Right atrium auricular region (tissue), 2 donors: ENCODE measurements at places on chromosomes 4 and X.

DNA sequence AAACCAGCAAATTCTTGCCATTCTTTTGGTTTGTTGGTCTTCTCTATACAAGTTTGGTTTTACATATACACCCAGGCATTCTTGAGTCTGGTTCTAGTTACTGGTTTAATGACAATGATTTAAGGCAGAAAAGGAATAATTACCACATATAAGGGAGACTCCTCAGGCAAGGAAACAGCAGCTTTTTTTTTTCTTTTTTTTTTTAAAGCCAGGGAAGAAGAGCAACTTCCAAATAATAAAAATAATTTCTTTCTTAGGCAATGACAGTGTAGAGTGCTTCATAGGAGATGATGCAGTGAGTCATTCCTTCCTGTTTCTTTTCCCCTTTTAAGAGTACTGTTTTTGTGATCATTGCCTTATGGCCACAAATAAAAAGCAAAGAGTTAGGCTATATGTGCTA lies 289.7 kb downstream of the DKK2 start:
- no peaks in the 10 kb centered on the region for H3K4me1 ChIP-seq
- no peak for DNase-seq
- no peak overlapping the region for H3K27ac ChIP-seq

DNA sequence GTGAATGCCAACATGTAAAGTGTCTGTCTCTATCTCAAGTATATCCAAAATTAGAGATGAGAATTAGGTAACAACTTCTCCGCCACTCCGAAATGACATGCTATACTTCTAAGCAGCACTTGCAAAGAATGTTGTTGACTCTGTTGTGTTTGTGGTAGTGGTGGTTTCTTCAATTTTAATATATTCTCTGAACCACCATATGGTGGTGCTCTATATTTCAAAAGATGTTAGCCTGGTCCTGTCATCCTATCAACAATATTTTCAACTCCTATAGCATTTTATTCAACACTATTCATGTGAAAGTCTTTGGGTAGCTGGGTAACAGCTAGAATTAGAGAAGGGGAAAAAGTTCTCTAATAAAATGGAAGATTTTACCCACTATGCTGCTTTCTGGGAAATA lies 1622.8 kb upstream of the IGFBP7 start:
- H3K27me3 ChIP-seq: no peaks in the 10 kb centered on the region
- H3K27ac ChIP-seq: no peak overlapping the region
- no peaks in the 10 kb centered on the region for H3K36me3 ChIP-seq
- DNase-seq: no peak

GRCh38 chr4:184932343-184932742 lies 85.9 kb upstream of the HELT start:
- no peaks in the 10 kb centered on the region for H3K36me3 ChIP-seq
- no peak overlapping the region for H3K4me3 ChIP-seq
- H3K27me3 ChIP-seq: no peaks in the 10 kb centered on the region

GRCh38 chr4:89556601-89557305 lies 249.2 kb upstream of the GPRIN3 start:
- DNase-seq: no peak
- H3K27me3 ChIP-seq: no peaks in the 10 kb centered on the region
- H3K27ac ChIP-seq: no peak overlapping the region
- no peaks in the 10 kb centered on the region for H3K36me3 ChIP-seq
- H3K4me3 ChIP-seq: no peak overlapping the region
- H3K4me1 ChIP-seq: no peaks in the 10 kb centered on the region

DNA sequence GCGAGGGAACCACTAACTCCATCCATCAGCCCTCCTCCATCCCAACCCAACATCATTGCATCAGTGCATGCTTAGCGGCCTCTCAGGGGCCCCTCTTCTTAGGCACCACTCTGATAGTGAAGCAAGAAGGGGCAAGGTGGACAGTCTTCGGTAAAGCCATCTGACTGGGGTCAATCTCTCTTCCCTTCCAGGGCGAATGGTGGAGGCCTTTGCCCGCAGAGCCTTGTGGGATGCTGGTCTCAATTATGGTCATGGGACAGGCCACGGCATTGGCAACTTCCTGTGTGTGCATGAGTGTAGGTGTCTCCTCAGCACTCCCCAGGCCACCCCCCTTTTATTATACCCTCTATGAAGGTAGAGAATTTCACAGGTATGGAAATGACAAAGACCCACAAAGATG lies 18.8 kb upstream of the SASH3 start:
- no peaks in the 10 kb centered on the region for H3K4me1 ChIP-seq
- DNase-seq: no peak
- H3K27me3 ChIP-seq: no peaks in the 10 kb centered on the region
- H3K27ac ChIP-seq: no peak overlapping the region
- H3K36me3 ChIP-seq: no peaks in the 10 kb centered on the region

GRCh38 chr4:3792813-3793212 lies 26.6 kb downstream of the ADRA2C start:
- DNase-seq: no peak
- no peaks in the 10 kb centered on the region for H3K36me3 ChIP-seq
- H3K27me3 ChIP-seq: no peaks in the 10 kb centered on the region
- no peak overlapping the region for H3K27ac ChIP-seq
